Hepatocyte (in vitro differentiated cells): ENCODE measurements at places on chromosomes 2 and 18. TPM values are rescaled to one million over a fixed set of nuclear protein-coding genes. Genes with fewer than 3 reads are reported as not detected.

The TRMT61B gene
- 9.8 and 17.0 TPM in 2 replicates for polyA plus RNA-seq

The VWC2L gene
- not detected in 2 replicates for polyA plus RNA-seq

The FEV gene
- 0.58 and 2.1 TPM in 2 replicates for polyA plus RNA-seq

The NPHP1 gene
- 1.3 and 4.1 TPM in 2 replicates for polyA plus RNA-seq

The BMP10 gene
- not detected in 2 replicates for polyA plus RNA-seq

The CNRIP1 gene
- 3.1 and 8.6 TPM in 2 replicates for polyA plus RNA-seq

The CROCC2 gene
- polyA plus RNA-seq = 0.04 and 0.13 TPM in 2 replicates

The FAM237A gene
- not detected in 2 replicates for polyA plus RNA-seq

The PLB1 gene
- 19.7 and 20.5 TPM in 2 replicates for polyA plus RNA-seq
